Nephron progenitor cell (in vitro differentiated cells): ENCODE measurements at places on chromosomes 1 and 21.

GRCh38 chr1:237386362-237387143, 344.6 kb downstream of the RYR2 start:
- no peak for DNase-seq

DNA sequence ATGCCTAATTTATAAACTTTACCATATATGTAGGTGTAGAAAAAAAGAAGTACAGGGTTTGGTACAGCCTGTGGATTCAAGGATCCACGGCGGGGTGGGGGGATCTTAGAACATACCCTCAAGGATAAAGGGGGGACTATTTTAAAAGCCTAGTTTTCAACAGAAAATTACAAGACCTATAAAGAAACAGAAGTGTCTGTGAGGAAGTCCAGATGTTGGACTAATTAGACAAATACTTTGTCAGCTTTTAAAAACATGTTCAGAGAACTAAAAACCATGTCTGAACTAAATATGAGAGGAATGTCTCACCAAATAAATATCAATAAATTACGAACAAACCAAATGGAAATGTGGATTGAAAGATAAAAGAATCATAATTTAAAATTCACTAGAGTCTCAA, 51.6 kb downstream of the TRMT1L start:
- no peak for DNase-seq

- DNase-seq, result no peak
These were observed 853.5 kb upstream of the TMPRSS15 start for GRCh38 chr21:19256934-19257660.

GRCh38 chr1:231642618-231643017, 16.0 kb downstream of the DISC1 start:
- DNase-seq, result no peak

DNA sequence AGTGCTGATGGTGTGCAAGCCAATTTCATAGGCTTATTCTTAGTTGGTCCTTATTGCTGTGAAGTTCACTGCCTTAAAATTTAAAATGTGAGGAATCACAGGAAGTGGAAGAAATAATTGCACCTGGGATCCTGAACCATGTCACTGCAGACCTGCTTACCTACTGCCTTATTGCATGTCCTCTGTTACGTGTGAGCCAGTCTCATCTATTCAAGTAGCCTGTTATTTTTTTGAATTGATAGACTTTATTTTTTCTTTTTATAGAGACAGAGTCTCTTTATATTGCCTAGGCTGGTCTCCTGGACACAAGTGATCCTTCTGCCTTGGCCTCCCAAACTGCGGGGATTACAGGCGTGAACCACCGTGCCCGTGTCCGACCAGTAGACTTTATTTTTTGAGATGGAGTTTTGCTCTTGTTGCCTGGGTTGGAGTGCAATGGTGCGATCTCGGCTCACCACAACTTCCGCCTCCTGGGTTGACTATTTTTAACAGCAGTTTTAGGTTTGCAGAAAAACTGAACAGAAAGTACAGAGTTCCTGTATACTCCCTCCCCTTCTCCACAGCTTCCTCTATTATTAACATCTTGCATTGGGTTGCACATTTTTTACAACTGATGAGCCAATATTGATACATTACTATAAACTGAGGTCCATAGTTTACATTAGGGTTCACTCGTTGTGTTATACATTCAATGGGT, 14.0 kb upstream of the DISC1 start:
- DNase-seq, result no peak
